BJ (cell line): ENCODE measurements at places on chromosomes 6 and 20.

DNA sequence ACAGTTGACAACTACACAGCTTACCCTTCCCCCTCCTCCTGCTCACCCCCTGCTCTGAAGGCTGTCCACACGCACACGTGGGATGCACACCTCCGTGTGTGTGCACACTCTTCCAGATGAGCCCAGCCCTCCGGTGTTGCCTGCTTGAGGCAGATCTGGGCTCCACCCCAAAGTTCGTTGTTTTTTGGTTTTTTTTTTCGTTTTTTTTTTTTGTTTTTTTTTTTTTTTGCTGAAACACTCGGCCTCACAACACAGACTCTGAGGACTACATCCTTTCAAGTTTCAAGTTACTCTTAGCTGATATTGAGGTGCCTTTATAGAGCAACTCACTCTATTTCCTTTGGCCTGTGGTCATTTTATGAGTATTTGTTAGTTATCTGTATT is 88.2 kb downstream of the RREB1 start:
- no peak for DNase-seq

DNA sequence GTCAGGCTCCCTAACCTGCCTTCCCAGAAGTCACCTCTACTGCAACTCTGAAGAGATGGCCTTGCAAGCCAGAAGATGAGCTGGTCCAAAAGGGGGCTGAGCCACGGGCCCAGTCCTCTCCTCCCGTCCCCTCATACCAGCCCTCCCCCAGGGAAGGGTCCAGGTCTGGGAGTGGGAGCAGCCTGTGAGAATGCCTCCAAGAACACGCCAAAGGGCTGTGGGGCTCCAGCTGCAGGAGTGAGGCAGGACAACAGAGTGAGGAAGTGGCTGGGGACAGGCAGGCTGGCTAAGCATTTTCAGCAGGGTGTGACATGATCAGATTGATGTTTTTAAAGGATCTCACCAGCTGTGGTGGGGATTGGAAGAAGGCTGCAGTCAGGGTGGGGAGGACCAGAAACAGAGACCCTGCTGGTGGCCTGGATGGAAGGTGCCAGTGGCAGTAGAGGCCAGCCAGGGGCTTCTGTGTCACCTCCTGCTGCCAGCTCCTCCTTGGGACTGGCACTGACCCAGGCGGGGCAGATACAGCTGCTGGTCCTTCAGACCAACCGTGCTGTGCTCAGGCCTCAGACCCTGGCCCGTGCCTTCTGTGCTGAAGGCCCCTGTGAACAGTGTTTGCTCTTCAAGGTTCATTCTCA is 257.6 kb downstream of the NRN1 start:
- DNase-seq = no peak

DNA sequence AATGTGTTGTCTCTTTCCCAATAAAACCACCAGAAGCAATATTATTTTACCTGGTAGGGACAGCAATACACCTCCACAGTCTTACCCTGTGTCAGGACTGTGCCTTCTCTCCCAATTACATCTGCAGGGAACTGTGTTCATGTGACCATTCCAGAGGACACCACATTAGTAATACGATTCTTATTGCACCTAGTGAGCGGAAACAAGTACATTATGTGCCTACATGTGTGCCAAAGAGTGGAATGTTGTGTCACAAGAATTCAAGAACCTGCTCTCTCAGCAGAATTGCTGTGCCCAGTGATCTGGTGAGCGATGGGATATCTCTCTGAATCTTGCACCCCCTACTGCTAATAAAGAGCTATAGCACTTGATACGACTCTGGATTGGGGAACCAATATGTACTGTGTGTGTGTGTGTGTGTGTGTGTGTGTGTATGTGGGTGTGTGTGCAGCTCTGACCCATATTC is 57.4 kb upstream of the FOXC1 start:
- DNase-seq = no peak

GRCh38 chr20:51462566-51463276 is 79.8 kb downstream of the NFATC2 start:
- DNase-seq = no peak

- DNase-seq = no peak
Measured at GRCh38 chr6:166266336-166266735, 41.9 kb downstream of the PRR18 start.

DNA sequence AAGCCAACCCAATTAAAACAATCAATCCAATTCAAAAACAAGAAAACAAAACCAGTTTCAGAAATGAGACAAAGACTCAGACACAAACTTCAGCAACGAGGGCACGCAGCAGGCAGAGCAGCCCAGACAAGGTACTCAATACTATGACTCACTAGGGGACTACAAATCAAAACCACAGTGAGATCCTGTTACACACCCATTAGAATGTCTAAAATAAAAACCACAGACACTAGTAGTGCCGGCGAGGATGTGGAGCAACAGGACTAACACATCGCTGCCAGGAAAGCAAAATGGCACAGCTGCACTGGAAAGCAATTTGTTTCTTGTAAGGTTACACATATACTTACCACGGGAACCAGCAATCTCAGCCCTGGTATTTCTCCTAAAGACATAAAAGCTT is 28.4 kb upstream of the MAS1L start:
- no peak for DNase-seq

- DNase-seq = no peak
Measured at GRCh38 chr6:138815797-138816528, 20.1 kb downstream of the ECT2L start.

GRCh38 chr6:10522929-10523573 is 1.9 kb downstream of the GCNT2 start:
- no peak for DNase-seq

- peak; percentile 11 for DNase-seq
Measured at GRCh38 chr6:87436435-87436834, 28.7 kb downstream of the CFAP206 start.

DNA sequence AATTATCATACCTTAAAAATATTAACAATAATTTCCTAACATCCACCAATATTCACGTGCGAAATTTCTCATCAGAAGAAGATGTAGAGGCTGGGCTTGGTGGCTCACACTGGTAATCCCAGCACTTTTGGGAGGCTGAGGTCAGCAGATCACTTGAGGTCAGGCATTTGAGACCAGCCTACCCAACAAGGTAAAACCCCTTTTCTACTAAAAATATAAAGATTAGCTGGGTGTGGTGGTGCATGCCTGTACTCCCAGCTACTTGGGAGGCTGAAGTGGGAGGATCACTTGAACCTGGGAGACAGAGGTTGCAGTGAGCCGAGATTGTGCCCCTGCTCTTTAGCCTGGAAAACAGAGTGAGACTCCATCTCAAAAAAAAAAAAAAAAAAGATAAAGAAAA is 36.1 kb upstream of the JAG1 start:
- DNase-seq = no peak

DNA sequence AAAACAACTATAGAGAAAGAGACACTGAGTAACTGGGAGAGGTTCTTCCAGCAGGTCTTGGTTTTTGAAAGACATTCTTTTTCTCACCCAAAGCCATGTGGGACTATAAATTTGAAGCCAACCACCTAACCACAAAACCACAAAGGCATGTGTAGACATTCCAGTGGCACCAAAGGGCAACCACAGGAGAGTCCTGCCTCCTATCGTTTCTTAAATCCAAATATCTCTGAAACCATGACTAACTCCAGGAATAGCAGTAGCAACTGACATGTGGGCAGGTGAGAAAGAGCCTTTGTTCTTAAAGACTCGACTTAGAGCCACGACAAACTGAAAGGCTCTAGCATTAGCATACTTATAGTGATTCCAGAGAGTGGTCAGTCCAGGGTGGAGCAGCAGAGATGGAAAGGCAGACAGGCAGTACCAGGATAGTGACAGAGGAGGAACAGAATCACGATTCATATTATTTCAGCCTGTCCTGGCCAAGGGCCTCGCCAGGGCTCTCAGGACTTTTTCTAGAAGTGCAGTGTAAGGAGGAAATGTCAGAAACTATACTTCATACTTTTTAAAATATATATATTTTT is 9.4 kb upstream of the COL9A1 start:
- peak; percentile 36 for DNase-seq

DNA sequence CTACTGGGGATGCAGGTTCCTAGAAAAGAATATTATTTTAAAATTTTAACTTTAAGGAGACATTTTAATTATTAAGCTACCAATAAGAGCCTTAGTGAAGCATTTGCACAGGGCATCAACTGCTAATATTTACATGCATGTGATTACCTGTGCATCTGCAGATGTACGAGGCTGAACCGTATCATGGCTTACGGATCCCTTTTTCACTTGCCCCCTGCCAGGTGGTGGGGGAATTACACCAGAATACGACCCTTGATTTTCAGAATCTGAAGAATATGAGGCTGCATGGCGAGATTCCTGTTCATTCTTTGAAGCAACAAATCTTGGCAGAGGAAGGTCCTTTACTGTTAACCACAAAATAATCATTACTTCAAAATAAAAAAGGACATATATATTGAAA is 42.7 kb downstream of the REPS1 start:
- DNase-seq = no peak

DNA sequence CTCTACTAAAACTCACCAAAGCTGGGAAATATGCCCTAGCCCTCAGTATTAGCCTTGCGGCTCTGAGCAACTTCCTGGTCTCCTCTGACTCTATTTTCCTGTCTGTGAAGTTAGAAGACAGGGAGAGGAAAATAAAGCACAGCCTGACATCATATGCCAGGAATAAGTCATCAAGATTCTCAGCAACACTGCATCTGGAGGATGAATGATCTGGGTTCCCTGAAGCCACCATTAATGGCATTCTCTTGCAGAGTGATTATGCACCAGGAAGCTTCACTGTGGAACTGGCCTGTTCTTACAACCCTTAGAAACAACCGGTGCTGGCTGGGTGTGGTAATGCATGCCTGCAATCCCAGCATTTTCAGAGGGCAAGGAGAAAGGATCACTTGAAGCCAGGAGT is 12.4 kb downstream of the ADGRF5 start:
- DNase-seq = no peak
